ENCODE measurements at places on chromosomes 16 and 17.
A peak's percentile ranks its signal among the peaks of the same experiment; 100 is the strongest.

GRCh38 chr17:77944390-77945222 lies 13.9 kb upstream of the TNRC6C start:
- H3K4me1 ChIP-seq, result no peaks in the 10 kb centered on the region
- no peak overlapping the region for H3K4me3 ChIP-seq
- H3K27ac ChIP-seq, result no peak overlapping the region
- peaks cover 13% of the 10 kb centered on the region for H3K27me3 ChIP-seq

DNA sequence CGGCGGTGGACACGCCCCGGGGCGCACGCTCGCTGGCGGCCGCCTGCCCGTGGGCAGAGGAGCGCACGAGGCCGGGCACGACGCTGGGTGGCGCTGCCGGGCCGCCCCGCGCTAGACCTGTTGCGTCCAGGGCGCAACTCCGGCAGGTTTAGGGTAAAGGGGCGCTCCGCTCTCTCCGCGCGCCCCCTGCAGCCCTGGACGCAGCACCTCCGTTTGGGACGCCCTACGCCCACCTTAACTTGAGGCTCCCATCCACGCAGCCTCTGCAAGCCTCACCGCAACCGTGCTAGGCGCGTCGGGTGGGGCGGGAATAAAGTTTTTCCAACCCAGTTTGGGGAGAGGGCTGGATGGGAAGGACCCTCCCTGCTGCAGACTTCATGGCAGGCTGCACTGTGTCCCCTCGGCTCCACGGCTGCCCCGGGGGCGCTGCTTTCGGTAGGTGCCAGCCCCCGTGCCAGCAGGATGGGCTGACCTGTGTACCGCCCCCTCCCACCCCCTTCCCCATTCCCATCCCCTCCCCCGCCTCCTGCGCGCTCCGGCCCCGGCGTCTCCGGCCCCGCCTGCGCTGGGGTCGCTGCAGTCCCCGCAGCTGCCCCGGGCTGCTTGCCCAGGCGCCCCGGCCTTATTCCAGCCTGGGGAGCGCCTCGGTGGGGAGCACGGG lies at the start of gene SYT17:
TSS of gene SYT17 (plus strand) at position 531 of the 661 bp plus-strand sequence. CDS start 407 bp downstream, outside the sequence.
- H3K27me3 ChIP-seq, result no peaks in the 10 kb centered on the region
- H3K36me3 ChIP-seq, result no peaks in the 10 kb centered on the region
- DNase-seq, result peak; percentile 85
- peaks cover 11% of the 10 kb centered on the region for H3K4me1 ChIP-seq
- no peak within 1 kb of the TSS for H3K4me3 ChIP-seq

GRCh38 chr16:81385031-81385756 lies 59.4 kb upstream of the CMIP start:
- H3K27ac ChIP-seq, result no peak overlapping the region
- no peak overlapping the region for H3K4me3 ChIP-seq
- no peaks in the 10 kb centered on the region for H3K27me3 ChIP-seq

- H3K27ac ChIP-seq, result no peak overlapping the region
- DNase-seq, result peak; percentile 65
- no peak overlapping the region for H3K4me3 ChIP-seq
- H3K4me1 ChIP-seq, result no peaks in the 10 kb centered on the region
Observed at GRCh38 chr16:78122774-78123315, 23.4 kb downstream of the WWOX start.

- H3K27me3 ChIP-seq, result no peaks in the 10 kb centered on the region
- no peak for DNase-seq
- H3K4me1 ChIP-seq, result no peaks in the 10 kb centered on the region
- H3K4me3 ChIP-seq, result no peak overlapping the region
- peaks cover 71% of the 10 kb centered on the region for H3K36me3 ChIP-seq
- H3K27ac ChIP-seq, result no peak overlapping the region
Observed at GRCh38 chr17:17216236-17216635, 10.1 kb upstream of the PLD6 start.

DNA sequence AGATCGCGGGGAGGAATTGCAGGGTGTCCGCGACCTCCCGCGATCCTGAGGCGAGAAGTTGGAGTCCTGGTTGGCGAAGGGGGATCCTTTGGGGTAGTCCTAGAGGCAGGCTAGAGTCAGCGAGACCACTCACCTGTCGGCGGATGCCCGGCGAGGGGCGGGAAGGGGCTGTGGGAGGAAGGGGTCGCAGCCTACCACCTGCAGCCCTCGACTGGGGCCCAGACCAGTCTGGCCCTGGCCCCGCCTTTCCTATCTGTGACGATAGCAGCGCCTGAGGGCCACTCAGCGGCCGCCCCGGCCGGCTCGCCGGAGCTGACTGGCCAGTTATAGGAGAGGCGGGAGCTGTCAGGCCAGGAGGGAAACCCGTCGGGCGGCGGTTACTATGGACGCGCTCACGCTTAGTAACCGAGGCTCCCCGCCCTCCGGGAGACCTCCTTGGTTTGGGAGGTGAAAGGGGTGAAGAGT lies at the start of gene TEKT3:
TSS of gene TEKT3 (minus strand) at position 213 of the 465 bp plus-strand sequence. CDS start 10,012 bp downstream, outside the sequence.
- peak; percentile 3 for DNase-seq
- H3K36me3 ChIP-seq, result no peaks in the 10 kb centered on the region
- H3K4me1 ChIP-seq, result peaks cover 6% of the 10 kb centered on the region

DNA sequence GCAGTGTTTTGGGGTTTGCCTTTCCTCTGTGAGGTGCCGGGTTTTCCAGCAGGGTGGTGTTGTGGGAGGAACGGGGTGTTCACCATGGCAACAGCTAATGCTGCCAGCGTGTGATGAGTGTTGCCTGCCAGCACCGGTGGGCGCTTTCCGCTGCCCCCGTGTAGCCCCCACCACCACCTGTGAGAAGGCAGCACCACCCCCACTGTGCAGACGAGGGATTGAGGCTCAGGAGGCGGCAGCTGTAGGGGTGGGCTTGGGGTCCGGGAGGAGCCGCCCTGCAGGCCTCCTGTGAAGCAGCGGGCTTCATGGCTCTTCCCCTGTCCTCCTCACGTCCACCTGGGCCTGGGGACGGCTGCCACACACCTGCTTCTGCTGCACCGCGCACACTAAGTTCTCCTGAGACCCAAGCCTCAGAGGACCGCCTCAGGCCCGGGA lies 5.2 kb downstream of the RAB40C start:
- no peak overlapping the region for H3K4me3 ChIP-seq
- no peak for DNase-seq
- peaks cover 15% of the 10 kb centered on the region for H3K4me1 ChIP-seq
- H3K27ac ChIP-seq, result no peak overlapping the region

- no peak for DNase-seq
- peaks cover 11% of the 10 kb centered on the region for H3K27me3 ChIP-seq
- H3K4me3 ChIP-seq, result no peak overlapping the region
Observed at GRCh38 chr17:80198144-80198661, 21.9 kb downstream of the SGSH start.

DNA sequence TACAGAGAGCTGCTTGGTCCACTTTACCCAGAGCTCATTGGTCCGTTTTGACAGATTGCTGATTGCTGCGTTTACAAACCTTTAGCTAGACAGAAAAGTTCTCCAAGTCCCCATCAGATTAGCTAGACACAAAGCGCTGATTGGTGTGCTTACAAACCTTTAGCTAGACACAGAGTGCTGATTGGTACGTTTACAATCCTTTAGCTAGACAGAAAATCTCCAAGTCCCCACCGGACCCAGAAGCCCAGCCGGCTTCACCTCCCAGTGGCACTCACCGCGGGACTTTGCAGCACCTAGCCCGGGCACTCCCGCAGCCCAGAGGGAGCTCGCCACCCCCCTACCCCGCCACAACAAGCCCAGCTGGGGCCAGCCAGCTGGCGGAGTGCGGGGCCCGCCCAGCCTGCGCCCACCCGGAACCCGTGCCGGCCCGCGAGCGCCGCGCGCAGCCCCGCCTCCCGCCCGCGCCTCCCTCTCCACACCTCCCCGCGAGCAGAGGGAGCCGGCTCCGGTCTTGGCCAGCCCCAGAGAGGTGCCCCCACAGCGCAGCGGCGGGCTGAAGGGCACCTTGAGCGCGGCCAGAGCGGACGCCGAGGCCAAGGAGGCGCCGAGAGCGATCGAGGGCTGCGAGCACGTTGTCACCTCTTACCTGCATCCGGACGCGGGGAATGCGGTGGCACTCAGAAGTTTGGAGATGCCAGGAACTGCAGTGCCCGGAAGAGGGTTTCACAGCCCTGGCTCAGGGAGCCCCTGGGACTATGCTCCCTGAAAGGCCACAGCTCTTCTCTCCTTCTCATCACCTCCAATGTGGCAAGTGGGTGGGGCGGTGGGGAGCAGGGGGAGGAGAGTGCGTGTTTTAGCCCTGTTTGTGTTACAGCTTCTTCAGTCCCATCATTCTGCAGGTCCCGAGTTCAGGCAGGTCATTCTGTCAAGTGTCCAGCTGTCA lies 1504.5 kb downstream of the CDH11 start:
- no peaks in the 10 kb centered on the region for H3K4me1 ChIP-seq
- H3K4me3 ChIP-seq, result no peak overlapping the region
- H3K27me3 ChIP-seq, result no peaks in the 10 kb centered on the region
- no peaks in the 10 kb centered on the region for H3K36me3 ChIP-seq
- DNase-seq, result no peak

DNA sequence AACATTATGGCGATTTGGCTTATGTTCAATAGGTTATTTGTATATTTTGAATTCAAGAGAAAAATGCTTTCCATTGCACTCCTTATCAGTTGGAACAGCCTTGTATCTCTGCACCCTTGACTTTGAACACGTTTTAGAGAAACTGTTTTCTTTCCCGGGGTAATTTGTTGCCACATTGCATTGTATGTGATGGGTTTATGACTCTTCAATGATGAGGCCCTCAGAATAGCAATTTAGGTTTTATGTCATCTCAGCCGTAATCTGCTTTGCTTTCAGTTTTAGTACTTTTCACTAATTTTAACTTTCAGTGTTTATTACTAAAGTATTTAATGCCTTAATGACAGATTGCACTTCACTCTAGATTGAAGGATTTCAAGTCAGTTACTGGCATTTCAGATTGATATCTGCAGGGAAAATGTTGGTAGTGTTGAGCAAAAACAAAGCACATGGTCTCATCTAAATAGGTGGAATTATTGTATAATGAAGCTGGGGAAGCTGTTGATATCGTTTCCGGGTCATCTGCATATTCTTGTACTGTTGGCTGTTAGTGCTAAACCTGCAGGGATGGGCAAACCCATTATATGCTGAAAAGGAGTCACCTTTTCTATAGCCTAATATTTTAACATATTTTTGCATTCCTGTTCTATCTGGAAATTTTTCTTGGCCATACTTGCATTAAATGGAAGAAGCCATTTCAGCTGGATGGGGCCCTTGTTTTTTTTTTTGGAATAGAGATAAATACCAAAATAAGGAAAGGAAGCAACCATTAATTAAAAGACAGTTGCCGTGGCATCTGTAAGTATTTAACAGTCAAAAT lies 2.0 kb downstream of the LUC7L3 start:
- H3K27ac ChIP-seq, result no peak overlapping the region
- H3K4me1 ChIP-seq, result peaks cover 39% of the 10 kb centered on the region
- H3K36me3 ChIP-seq, result peaks cover 1% of the 10 kb centered on the region
- H3K27me3 ChIP-seq, result no peaks in the 10 kb centered on the region

Data from B cell (primary cell).